Activated CD4-positive, alpha-beta T cell treated with anti-CD3 and anti-CD28 coated beads, Interleukin-2, Interleukin-6, amounts not matched to agents 100 ng/mL and 50 ng/mL, durations not matched to agents 16 hours and 8 hours (primary cell): ENCODE measurements at places on chromosomes 1 and 21.
A peak's percentile ranks its signal among the peaks of the same experiment; 100 is the strongest.

GRCh38 chr21:33902349-33902748 lies 13.3 kb downstream of the ATP5PO start:
- DNase-seq: no peak

GRCh38 chr1:79042117-79042516 lies 35.6 kb upstream of the ADGRL4 start:
- DNase-seq: peak; percentile 59

GRCh38 chr1:212980123-212980785 lies 29.9 kb downstream of the VASH2 start:
- DNase-seq: no peak

DNA sequence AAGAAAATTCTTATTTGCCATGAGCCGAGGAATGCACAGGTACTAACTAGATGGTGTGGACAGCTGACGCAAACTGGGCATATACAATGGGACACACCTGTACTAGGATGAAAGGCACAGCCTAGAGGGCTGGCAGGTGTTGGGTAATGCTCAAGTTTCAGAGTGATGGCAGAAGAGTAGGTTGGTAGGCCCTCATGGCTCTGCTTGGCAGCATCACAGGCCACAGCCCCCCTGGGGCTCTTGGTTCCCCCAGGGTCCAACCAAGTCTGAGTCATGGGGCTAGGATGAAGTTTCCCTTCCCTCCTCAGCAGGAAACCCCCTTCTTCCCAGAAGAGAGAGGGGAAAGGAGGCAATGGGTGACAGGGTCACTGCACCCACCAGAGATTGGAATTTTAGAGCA lies 35.2 kb downstream of the SPEN start:
- DNase-seq: no peak

GRCh38 chr1:50091068-50091467 lies 17.7 kb upstream of the ELAVL4 start:
- DNase-seq: no peak
